ENCODE measurements at places on chromosomes 16 and 17.

DNA sequence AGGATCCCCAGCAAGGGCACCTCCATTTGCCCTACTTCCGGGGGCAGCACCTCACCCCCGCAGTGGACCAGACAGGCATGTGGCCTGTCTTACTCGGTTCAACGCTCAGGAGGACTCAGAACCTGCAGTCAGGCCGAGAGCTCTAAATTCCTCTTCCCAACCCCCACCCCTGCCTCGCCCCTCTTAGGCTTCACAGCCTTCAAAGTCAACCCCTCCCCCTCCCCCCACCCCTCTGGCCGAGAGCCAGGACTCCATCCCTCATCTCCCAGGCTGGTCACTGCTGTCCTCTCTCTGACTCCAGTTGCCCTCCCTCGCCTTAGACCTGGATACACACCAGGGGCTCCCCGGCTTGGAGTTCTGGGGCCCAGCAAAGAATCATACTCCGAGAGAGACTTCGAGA lies 8.1 kb upstream of the HS3ST6 start:
- DNase-seq = no peak

DNA sequence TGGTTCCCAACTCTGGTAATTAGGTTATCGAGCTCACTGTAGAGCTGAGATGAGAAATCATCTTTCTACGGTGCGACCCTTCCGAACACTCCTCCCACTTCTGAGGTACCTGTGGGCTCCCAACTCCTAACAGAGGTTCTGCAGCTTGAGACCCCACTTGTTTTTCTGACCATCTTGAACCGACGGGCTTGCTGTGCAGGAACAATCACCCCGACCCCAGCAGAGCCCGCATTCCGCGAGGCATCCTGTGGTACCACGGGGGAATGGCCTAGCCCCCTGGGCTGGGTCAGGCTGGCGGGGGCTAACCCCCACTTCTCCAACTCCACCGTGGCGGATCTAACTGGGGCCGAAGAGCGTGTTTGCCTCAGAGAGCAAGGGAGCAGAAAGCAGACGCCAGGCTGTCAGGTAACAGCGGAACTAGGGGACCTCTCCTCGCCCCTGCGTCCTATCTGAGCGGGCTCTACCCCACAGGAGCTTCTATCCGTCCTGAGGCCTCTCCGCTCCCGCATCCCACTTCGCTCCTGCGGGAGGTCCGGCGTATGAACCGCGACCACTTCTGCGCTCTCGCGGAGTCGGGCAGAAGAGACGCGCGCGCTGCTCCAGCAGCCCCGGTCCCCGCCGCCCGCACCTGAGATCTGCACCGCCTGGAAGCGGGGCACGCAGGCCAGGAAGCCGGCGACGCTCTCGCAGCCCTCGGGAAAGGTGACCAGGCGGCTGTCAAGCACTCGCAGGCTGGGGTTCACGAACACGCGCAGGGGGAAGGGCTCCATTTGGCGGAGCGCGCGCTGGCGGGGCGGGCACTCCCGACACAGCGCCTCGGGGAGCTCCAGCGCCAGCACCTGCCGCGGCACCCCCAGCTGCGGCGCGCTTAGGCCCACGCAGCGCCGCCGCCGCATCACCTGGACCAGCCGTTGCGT lies 761 bp downstream of the PDF start:
- peak; percentile 59 for DNase-seq

GRCh38 chr16:4529085-4530060 lies 9.2 kb downstream of the CDIP1 start:
- no peak for DNase-seq

DNA sequence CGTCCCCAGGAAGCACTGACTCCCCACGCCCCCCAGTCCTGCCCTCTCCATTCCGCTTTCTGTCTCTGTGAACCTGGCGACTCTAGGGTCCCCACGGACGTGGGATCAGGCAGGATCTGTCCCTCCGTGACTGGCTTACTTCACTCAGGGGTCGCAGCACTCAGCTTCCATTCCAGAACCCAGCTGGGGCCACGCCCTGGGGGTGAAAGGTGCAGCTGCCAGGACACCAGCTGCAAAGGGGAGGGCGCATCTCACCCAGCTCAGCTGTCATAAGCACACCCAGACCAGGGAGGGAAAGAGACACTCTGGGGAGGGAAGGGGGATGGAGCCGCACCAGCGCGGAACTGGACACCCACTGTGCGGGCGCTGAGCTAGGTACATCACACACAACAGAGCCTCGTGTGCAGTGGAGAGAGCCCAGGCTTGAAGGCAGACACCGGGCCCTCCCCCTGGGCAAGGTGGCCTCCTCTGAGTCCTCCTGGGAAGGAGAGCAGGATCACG lies 18.5 kb upstream of the HEXD start:
- no peak for DNase-seq

DNA sequence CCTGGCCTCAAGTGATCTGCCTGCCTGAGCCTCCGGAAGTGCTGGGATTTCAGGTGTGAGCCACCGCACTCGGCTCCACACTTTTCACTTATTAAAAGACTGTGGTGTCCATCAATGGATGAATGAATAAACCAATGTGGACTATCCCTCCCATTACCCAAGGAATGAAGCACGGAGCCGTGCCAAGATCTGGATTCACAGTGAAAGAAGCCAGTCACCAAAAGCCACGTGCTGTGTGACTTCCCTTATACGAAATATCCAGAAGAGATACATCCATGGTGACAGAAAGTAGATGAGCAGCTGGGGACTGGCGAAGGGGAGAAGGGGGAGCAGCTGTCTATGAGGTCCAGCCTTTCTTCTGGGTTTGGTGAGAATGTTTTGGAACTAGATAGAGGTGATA lies 48.2 kb upstream of the STH start:
- no peak for DNase-seq

DNA sequence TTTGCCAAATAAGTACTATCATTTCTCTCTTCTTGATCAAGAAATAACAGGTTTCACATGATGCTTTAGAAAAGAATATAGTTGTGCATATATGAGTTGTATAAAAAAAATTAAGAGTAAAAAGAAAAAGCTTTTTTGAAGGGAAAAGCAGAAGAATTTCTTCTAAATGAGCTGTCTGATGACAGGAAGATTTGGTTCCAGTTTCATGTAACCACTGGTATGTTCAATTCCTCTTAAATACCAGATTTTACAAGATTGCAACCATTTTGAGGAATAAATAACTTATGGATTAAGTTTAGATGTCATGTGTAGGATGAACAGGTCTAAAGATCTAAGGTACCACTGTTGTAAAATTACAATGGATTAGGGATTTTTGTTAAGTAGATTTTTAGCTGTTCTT lies 45.0 kb downstream of the VMP1 start:
- no peak for DNase-seq

All from activated gamma-delta T cell (primary cell).